ENCODE measurements at places on chromosomes 5 and 9.

DNA sequence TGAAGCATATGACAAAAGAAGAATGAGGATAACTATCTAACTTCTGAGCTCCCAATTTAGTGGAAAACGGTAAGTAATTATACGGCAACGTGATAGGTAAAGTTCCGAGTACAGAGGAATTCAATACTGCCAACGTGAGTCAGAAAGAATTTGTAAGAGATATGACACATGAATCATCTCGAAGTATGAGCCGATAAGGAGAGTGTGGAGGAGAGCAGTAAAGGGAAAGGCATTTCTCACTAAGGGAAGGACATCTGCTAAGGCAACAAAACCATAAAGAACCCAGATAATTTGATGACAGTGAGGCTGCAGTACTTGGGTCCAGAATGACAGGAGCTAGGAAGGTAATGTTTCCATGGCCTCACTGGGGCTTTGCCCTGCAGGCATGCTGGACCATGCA, 11.0 kb downstream of the MPDZ start:
- no peak for DNase-seq

GRCh38 chr5:95487880-95488279, 66.9 kb downstream of the SKIC3 start:
- no peak for DNase-seq

GRCh38 chr5:109695005-109695926, 5.5 kb downstream of the MAN2A1 start:
- no peak for DNase-seq

DNA sequence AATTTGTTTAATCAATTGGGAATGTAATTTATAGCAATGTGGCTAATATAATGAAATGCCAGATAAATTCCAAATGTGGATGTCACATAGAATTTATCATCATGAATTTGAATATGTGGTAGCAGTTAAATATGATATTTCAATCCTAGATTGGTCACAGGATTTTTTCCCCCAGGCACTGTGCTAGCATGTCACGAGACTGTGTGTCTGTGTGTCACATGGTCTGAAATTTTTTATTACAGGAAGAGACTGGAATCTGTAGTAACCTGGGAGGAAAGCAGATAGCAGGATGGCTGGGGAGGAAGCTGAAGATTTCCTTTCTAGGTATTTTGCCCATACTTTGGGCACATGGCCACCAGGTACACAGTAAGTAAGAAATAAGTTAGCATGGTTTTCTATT, 35.4 kb upstream of the MSH3 start:
- no peak for DNase-seq

- no peak for DNase-seq
These were observed 82.4 kb downstream of the MARCHF3 start for GRCh38 chr5:126948011-126948355.

DNA sequence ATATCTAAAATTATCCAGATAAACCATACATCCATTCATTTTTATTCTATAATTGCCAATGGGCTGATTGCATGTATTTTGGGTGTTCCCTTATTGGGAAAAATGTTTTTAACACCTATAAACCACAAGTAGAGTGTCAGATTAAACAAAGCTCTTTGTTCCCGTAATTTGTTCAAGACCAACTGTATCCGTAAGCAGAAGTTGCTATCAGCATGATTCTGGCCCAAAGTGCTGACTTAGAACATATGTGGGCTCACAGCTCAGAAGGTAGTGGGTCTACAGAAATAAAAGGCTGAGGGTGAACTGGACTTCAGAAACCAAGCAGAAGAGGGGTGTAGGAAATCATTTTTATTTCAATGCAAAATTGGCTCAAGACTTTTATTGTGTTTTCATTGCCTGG, 23.5 kb upstream of the IL7R start:
- no peak for DNase-seq

DNA sequence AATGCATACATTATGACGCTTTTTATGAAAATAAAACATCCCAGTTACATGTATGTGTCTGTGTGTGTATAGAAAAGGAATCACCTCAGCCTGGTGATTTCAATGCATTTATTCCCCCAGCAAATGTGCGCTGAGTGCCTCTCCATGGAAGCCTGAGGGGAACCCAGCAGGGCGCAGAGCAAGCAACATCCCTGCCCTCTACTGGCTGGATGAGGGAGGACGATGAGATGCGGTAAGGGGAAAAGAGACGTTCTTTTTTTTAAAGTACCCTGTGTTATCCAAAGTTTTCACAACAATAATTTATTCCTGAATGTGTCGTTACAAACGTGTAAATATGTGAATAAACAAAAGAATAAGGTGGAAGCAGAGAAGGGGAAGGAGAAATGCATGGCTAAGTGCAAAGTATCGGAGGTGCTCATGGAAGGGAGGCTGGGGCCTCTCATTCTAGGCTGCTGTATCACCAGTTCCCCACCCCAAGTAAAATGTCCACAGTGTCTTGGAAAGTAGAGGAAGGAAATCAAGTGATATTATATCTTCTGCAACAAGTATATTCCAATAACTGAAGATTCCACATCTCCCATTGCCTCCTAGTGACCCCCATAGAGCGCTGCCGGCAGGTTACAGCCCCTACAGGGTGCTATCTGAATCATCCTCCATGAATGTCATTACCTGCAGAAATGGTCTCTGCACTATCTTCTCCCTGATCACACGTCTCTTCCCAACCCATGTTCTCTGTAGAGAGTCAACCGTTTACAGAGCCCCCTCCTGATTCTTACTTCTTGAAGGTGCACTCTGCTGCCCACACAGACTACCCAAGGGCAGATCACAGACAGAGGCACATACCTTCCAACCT, 13.0 kb upstream of the ABLIM3 start:
- no peak for DNase-seq

DNA sequence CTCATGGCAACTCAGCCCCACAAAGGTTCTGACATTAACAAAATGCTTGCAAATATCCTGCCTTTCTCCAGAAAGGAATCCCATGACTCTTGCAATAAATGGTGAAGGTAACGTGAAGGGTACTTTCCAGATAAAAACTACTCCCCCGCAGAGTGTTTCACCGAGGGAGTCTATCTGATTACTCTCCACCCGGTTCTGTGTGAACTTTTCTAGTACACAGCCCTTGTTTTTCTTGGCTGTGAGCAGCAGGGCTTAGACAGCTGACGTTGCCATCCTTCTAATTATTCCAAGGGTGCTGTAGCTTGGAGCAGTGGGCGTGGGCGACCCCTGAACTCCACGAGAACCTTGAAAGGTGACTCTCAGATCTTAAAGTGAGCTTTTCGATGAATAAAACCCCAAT, 276.0 kb upstream of the IRX4 start:
- no peak for DNase-seq

- no peak for DNase-seq
These were observed 14.6 kb downstream of the ZBTB43 start for GRCh38 chr9:126819482-126819881.

- no peak for DNase-seq
These were observed 45.2 kb downstream of the CYSTM1 start for GRCh38 chr5:140220032-140220697.

- DNase-seq: no peak
These were observed 5.8 kb upstream of the PPARGC1B start for GRCh38 chr5:149724130-149724840.

DNA sequence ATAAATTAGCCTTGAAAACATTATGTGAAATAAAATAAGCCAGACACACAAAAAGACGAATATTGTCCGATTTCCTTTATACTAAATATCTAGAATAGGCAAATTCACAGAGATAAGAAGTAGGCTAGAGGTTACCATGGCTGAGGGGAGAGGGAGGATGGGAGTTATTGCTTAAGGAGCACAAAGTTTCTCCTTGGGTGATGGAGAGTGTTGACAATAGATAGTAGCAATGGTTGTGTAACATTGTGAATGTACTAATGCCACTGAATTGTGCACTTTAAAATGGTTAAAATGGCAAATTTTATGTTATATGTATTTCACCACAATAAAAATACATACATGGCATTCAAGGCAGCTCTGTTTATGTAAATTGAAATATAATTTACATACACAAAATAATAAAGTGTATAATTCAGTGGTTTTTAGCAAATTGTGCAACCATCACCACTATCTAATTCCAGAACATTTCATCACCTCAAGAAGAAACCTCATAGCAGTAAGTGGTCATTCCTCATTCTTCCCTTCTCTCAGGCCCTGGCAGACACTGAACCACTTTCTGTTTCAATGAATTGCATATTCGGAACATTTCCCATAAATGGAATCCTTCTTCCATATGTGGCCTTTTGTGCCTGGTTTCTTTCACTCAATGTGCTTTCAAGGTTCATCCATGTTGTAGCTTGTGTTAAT, 59.2 kb downstream of the NDST1 start:
- no peak for DNase-seq

DNA sequence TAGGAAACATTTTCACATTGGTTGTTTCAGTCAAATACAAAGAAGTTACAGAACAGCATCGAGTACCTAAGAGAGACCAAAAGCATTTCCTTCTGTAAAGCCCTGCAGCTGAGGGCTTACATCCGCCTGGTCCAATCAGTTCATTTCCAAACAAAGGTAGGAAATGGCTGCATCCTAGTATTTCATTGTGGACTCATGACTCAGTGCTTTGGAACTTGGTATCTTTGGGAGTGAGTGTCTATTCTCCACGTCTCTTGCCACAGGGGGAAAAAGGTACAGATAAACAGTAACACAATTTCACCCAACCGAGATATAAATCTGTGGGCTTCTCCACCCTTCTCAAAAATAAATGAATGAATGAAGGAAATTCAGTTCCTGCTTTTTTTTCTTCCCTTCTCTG, 75.4 kb downstream of the NFIB start:
- DNase-seq: no peak

GRCh38 chr5:122155546-122155945, 26.2 kb downstream of the ZNF474 start:
- DNase-seq: no peak
